ENCODE measurements at places on chromosomes 16 and 17.

DNA sequence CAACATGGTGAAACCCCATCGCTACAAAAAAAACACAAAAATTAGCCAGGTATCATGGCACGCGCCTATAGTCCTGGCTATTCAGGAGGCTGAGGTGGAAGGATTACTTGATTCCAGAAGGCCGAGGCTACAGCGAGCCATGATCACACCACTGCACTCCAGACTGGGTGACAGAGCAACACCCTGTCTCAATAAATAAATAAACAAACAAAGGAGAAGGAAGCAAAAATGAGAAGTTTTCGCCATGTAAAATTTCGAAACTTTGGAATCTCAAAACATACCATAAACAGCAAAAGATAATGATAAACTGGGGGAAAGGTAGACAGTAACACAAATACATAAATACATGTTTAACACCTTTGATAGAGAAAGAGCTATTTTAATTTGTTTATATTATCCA, 130.9 kb downstream of the ZFHX3 start:
- no peak for DNase-seq

DNA sequence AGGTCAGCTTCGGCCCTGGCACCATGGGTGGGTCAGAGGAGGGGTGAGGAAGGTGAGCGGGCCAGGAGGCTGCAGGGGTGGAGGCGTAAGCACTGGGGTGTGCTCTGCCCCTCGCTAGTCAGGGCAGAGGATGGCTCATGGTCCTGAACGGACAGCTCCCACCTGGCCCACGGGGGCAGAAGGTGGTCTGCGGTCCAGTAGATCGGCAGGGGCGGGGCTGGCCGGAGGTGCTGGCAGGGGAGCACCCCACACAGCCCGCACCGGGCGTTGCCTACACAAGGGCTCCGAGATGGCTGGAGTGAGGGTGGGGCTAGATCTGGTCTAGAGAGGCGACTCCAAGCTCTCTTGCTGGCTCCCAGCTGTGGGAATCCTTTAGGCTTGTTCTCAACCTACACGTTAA, 8.2 kb downstream of the NPTX1 start:
- no peak for DNase-seq

DNA sequence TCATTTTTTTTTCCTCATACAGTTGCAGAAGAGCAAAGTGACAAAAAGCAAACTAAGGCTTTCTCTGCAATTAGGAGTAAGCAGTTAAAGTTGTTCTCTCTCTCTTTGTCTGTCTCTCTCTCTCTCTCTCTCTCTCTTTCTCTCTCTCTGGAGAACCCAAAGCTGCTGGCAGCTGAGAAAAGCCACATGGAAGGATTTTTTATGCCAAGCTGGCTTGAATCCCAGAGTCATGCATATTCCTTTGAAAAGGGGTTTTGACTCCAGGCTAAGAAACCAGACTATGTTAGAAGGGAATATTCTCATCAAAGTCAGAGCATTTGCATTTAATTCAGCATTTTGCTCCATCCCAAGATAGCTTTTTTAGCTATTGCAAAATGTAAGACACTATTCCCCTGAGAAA, 1114.2 kb upstream of the GOT2 start:
- DNase-seq, result peak; percentile 25

DNA sequence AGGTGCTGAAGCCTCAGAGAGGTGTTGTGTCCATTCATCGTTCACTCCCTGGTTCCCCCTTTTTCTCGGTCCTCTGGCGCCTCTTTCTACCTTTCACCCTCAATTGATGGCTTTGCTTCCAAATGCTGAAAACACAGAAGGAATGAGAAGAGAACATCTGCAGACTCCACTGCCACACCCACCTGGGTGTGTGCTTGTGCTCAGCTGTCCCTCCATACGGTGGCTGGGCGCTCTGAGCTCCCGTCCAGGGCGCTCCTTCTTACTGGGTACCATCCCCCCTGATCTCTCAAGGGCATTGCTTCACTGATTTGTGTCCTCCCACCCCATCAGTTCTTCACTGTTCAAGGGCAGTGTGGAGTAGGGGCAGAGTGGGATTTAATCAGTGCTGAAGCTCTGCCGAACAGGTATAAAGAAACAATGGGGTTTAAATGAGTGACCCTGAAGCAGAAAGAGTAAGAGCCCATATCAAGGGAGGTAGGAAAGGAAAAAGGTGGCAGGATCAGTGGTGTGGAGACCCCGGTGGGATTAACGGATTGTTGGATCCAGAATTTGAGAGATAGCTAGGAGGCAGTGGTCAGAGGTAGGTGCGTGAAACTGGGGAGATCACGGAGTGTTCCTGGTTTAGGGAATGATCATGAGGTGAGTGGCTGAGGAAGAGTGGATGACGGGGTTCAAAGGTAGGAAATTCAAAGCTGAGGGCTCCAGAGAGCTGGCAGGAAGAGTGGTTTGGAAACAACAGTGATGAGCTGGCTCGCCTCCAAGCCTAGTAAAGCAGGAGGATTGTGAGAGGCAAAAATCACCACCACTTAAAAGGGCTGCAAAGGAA, 40.8 kb downstream of the MRTFB start:
- DNase-seq, result no peak

- DNase-seq, result no peak
Observed at GRCh38 chr16:63856537-63856936, 1265.3 kb downstream of the CDH11 start.

GRCh38 chr17:17876959-17877528, 40.3 kb upstream of the SREBF1 start:
- no peak for DNase-seq

DNA sequence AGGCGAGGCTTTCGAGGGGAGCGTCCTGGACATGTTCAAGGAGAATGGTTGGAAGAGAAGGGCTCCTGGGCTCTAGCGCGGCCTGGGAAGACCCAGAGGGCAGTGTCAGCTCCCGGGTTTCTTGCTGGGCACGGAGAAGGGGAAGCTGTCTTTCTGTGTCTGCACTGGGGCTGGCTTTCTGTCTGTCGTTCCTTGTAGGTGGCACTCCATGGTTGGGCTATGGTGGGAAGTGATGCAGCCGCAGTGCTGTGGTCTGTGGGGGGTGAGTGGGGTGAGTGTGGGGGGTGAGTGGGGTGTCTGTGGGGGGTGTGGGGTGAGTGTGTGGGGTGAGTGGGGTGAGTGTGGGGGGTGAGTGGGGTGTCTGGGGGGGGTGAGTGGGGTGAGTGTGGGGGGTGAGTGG, 13.7 kb downstream of the RNF213 start:
- no peak for DNase-seq

GRCh38 chr16:14539156-14539555, 90.9 kb downstream of the PARN start:
- no peak for DNase-seq

GRCh38 chr16:85601730-85602401, 11.3 kb upstream of the GSE1 start:
- no peak for DNase-seq

GRCh38 chr17:41322094-41322902, 6.8 kb upstream of the KRTAP17-1 start:
- peak; percentile 22 for DNase-seq

GRCh38 chr17:11900655-11901054, 96.6 kb downstream of the ZNF18 start:
- DNase-seq, result no peak

DNA sequence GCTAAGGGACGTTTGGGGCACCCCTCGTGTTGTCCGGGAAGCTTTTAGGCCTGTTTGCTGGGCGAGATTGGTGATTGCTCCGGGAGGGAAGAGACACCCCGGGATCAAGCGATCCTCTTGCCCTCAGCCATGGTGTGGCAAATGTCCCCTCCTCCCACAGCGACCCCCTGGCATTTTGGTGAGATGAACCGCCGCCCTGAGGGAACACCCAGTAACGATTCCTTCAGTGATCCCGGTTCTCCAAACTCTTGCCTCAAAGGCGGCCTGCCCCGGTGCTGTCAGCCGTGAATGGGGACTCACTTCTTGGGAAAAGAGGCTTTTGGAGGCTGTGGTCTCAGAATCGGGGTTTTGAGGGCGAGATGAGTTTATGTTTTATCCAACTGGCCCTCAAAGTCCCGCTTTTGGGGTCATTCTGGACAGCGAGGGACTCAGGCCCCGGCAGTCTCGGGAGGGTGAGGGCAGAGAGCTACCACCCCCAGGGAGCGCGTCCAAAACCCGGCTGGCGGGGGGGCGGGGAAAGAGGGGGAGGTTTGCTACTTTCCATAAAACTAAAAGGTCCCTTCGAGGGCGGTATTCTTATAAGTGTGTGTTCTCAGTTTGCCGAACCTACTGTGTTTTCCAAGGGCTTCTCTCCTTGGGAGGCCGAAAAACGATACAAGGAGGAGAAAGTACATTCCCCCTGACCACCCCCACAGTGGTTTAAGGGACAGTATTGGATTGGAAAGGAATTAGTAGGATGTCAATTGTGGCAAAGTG, 232.7 kb downstream of the MRTFB start:
- no peak for DNase-seq

- no peak for DNase-seq
Observed at GRCh38 chr16:16021020-16021419, 71.6 kb downstream of the ABCC1 start.

DNA sequence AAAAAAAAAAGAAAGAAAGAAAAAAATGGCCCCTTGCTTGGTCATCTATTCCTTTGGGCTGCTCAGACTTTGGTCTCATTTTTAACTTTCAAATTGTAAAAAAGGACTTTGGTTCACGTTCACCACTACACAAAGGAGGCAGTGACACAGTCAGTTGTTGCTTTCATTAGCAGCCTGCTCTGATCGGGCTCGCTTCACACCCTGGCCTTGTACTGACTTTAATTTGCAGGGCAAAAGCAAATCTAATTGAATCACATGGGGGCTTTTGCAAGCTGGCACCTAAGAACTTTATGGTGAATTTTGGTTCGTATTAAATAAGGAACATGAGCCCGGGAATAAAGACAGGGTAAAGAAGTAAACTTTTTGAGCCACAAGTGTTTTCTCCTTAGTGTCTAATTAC, 103.6 kb upstream of the CDH11 start:
- no peak for DNase-seq

DNA sequence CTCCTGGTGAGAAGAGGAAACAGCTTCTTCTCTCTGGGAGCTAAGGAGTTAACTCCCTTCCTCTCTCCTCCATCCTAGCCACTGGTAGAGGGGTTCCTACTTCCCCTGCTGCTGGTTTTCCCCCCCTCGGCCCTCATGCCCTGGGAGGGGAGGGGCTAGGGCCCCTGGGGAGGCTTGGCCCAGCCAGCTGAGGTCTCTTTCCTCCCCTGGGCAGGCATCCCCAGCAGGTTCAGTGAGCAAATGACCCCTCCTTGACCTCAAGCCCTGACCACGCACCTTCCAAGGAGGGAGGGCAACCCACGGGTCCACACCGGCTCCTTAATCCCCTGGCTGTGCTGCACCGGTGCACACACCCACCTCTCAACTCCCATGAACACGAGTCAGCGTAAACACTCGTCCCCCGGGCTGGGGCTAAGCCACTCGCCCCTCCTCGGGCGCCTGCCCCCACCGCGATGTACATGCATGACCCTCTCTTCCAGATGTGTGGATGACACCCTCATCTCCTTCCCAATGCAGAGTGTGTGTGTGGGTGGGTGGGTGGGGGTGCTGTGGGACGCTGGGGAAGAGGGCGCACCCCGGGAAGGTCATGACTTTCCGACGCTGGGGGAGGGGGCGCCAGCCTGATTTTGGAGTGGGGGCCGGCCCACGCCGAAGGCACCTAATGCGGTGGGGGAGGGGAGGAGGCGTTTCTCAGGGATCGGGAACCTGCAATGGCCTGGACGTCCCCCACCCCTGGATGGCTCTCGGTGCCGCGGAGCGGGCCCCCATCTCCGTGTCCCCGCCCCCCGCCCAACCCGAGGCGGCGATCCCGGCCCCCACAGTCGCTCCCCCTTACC, 33.7 kb downstream of the SRCIN1 start:
- no peak for DNase-seq

- no peak for DNase-seq
Observed at GRCh38 chr16:51072591-51072990, 78.5 kb downstream of the SALL1 start.

- DNase-seq, result no peak
Observed at GRCh38 chr17:61285526-61286320, 113.9 kb upstream of the TBX2 start.

- DNase-seq, result no peak
Observed at GRCh38 chr17:1083451-1084187, 86.7 kb downstream of the TIMM22 start.

DNA sequence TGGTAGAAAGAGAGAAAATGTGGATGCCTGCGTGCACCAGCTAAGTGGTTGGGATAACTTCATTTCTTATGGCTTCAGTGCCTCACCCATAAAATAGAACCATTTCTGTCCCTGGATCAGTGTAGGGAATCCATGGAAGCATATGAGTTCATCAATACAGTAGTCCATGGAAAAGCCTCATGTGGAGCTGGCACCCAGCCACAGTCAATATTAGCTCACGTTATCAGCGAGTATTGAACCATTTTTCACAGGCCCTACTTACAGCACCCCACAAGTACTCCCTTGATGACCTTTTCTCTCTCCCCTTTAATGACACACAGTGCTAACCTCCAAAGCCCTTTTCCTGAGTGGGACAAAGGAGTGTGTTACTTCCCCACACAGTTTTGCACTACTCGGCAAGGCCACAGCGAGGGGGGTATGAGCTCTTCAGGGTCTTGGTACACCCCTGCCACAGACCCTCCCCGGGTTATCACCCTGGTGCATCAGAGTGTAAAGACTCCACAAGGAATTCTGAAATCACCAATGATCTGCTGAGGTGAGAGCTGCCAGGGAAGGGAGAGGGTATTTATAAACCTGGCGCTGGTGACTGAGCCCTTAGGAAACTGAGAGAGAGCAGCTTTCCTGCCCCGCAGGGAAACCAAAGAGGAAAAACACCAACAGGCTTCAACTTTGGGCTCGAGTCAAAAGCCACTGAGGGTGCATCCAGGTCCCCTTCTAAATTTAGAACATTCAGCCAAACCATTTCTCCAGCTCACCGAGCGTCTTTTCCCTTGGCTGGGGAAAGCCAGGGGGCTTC, 36.9 kb downstream of the DYNLRB2 start:
- no peak for DNase-seq

DNA sequence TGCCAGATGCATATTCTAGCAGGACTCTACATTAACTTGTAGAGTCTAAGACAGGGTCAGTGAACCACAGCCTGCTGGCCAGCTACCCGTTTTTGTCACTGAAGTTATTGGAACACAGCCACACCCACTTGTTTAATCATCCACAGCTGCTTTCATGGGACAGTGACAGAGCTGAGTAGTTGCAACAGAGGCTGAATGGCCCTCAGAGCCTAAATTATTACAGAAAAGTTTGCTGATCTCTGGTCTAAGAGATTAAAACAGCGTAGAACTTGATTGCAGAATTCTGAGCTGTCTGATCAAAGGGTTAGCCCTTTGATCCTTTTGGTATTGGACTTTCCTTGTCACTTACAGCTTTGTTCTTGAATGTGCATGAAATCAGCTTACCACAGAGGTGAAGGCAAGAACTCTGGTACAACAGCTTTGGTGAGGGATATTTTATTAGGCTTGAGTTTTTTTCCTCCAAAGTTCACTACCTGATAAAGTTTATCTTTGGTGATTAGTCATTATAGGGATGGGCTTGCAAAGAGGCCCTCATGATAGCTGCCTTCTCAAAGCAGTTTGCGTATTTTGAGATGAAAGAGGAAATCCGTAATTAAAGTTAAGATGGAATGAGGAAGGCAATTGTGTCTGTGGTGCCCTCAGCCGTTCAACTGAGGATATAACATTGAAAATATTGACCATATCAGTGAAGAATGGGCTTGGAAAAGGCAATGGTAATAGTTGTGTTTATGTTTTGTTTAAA, 23.6 kb downstream of the ALDH3A2 start:
- DNase-seq, result no peak

- DNase-seq, result no peak
Observed at GRCh38 chr16:11131706-11132105, 124.3 kb downstream of the SOCS1 start.

Data from DMS 273 treated with DMSO at 0.1 percent for 48 hours (cell line).